Substantia nigra (tissue), 51 donors: ENCODE measurements at places on chromosomes 3 and 15.

DNA sequence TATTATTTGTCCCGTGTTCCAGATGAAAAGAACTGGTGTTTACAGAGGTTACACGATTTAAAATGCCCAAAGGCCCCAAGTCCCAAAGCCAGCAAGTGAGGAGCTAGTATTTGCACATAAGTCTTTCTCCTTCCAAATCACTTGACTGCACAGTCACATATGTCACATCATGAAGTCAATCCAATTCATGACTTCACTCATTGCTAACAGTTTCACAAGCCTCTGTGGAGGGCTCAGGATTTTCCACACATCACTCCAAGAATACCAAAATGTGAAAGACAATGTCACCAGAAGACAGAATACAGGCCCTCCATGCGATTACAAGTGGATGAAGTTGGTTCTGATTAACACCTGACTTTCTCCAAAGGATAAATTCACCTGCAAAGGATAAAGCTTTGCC is 283.1 kb upstream of the UBE2E2 start:
- no peak for DNase-seq

DNA sequence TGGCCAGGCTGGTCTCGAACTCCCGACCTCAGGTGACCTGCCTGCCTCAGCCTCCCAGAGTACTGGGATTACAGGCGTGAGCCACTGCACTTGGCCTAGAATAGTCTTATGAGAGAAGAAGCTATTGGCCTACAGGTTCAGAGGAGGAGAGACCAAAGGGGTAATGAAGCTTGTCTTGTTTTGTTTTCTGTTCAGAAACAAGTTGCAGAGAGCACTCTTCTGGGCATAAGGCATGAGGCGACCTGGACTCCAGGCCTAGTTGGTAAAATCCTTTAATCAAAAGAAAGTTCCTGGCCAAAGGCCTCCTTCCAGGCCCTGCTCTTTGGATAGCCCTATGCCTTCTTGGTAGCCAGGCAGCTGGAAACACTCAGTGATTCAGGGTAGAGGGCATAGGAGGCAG is 87.3 kb upstream of the SKOR1 start:
- DNase-seq: no peak

- no peak for DNase-seq
Observed at GRCh38 chr3:114103858-114104257, 47.3 kb downstream of the QTRT2 start.

DNA sequence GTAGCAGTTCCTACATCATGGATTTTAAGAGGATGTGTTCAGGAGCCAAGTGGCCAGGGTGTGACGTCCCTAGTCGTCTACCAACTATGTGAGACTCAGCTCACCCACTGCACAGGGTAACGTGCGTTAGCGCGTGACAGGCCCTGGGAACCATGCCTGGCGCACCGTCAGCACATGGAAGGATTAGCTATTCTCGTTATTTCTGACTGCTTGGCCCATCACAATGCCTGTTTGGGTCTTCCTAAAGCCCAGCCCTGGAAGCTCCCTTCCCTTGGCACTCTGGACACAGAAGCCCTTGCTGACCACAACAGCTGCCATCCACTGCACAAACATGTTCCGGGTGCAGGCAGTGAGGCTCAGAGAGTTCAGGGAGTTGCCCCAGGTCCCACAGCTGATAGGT is 91.0 kb upstream of the RPL32 start:
- no peak for DNase-seq

- no peak for DNase-seq
Observed at GRCh38 chr3:63900010-63900409, 12.2 kb downstream of the SCAANT1 start.

DNA sequence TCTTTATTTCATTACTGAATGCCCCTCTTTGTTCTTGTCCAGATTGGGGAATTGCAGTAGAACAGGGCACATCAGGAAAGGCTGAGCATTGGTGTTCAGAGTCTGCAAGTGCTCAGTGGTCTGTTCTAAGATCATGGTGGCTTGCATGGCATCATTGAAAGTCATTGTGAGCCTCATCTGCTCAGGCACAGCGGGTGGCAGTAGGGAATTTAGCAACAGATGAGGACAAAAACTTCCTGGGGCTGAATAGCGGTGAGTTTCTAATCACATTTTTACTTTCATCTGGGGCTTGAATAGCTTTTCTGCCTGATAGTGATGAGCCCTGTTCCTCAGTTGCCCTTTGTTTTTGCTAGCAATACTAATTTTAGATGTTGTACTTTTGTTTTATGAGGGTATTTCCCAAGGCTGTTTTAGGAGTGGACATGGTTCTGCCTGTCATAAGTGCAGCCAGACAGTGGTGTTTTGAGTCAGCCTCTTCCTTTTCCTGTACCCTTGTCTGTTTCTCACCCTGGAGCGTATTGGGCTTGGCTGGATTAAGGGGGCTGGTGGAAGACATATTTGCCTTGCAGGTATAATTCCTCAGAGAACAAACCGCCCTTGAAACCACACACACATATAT is 127.2 kb upstream of the IL12A start:
- no peak for DNase-seq

DNA sequence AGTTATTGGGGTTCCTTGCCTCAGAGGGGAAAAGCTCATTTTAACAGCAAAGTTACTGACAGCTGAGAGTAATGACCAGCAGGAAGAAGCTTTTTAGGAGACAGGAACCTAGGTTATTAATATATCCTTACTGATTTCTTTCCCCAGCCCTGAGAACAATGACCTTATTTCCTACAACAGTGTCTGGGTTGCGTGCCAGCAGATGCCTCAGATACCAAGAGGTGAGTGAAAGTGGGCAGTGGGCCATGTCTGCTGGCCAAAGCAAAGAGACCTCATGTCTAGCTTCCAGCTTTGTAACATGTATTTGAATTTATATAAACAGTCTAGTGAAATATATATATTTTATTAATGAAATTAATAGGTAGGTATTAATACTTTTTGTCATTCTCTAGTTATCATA is 5.0 kb downstream of the CCNDBP1 start:
- DNase-seq: no peak

DNA sequence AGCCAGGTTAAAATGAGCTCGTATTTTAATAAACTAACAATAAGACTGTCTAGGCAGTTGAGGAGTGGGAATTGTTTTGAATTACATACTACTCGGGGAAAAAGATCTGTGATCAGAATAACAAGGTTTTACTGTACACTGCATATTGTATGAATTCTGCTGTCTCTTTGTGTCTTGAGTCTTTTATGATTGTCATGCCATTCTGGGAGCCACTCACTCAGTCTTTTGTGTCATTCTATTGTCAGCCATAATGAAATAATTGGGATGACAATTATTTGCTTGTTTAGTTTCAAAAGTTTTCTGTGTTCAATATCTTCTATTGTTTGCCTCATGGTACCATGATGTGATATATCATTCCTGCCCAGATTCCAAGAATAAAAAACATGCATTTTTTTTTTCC is 339.6 kb upstream of the TBL1XR1 start:
- DNase-seq: no peak

GRCh38 chr3:13792512-13793371 is 87.1 kb downstream of the WNT7A start:
- DNase-seq: peak; percentile 33

GRCh38 chr3:152703245-152703890 is 131.6 kb upstream of the P2RY1 start:
- no peak for DNase-seq

GRCh38 chr15:100221471-100222348 is 120.1 kb downstream of the ADAMTS17 start:
- DNase-seq: no peak

GRCh38 chr15:57541805-57542504 is 49.7 kb upstream of the MYZAP start:
- DNase-seq: no peak

GRCh38 chr3:133249490-133249889 is 150.4 kb upstream of the BFSP2 start:
- DNase-seq: no peak

- no peak for DNase-seq
Observed at GRCh38 chr15:29925227-29926082, 103.2 kb upstream of the TJP1 start.

DNA sequence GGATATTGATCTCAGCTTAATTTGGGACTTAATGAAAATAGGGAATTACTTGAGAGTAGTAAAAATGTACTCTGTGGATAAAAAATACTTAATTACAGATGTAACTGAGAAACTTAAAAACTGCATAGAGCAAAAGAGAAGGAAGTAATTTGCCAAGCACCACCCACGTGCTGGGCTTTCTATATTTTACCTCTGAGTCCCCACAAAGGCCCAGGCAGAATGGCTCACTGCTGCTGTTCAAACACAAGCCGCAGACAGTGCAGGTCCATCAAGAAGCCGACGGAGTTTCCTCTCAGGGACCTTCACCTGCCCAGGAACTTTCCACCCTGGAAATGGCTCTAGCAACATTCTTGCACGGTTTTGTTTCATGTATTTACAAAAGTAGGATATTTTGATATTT is 77.2 kb upstream of the TRPM1 start:
- no peak for DNase-seq

DNA sequence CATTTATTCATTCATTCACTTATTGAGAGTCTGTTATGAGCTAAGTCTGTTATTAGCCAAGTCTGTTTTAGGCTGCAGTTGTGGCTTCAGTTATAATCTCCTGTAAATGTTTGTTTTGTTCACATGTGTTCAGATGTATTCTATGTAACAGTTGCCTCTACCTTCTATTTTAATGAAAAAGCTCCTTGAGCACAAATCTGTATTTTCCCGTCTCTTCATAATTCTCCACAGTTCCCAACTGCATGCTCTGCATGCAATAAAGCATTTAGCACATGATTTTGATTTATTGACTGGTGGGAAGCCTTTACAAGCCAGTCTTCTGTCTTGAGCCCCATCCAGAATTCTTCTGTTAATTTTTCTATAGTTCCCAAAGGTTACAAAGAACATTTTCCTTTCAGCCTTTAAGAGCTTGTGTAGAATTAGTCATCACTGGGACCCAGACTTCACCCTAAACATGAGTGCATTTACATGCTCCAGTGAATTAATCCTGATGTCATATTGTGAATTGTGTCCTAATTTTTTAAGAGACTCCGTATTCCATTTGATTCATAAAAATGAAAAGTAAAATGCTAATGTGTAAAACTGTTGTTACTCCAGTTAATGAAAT is 122.3 kb upstream of the NR2E3 start:
- no peak for DNase-seq

GRCh38 chr3:147813256-147813655 is 404.1 kb downstream of the ZIC1 start:
- DNase-seq: no peak

DNA sequence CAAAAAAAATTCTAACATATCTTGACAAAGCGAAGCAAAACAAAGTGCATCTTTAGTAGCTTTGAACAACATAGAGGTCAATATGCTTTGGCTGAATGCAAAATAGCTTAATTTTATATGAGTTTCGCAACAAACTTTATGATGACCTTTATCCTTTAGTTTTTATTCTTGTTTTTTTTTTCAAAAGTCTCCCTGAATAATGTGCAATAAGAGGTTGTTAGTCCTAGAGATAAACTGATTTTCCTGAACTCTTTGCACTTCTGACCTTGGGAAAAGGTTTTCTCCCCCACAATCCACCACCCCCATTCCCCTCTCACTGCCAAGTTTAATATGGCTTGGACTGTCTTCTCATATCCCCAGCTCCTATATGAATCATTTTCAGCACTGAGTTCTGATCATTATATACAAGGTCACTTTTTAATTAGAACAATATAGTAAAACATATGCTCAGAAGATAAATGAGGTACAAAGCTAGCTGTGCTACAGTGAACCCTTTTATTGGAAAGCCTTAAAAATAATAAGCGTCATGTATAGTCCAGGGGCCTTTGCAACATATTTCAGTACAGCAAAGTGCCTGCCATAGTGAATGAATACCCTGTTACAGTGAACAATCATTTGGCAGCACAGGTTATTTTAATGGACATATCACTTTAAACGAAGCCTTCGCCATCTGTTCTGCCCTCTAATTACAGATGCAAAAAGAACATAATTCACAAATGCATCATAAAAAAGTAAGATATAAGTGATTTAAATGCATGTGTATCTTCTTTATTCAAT is 496.3 kb upstream of the NR2F2 start:
- DNase-seq: no peak

GRCh38 chr3:160473978-160474377 is 24.4 kb upstream of the TRIM59 start:
- no peak for DNase-seq

- DNase-seq: no peak
Observed at GRCh38 chr3:65174713-65175112, 486.9 kb upstream of the ADAMTS9 start.

DNA sequence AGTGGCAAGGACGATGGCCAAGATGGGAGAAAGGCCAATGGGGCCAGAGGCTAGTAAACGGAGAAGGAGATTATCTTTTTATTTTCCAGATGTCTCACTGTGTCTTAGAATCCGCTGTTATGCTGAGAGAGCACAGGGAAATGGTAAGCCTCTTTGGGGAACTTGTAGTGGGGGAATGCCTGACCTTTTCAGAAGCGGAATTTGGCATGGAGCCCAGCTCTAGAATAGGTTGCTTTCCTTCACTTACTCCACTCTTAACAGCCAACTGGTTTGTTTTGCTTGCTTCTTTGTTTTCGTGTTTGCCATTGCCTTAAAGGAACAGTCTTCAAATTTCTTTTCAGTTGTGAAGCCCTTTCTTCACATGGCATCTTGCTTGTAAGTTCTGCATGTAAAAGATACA is 316.2 kb upstream of the THRB start:
- DNase-seq: no peak

DNA sequence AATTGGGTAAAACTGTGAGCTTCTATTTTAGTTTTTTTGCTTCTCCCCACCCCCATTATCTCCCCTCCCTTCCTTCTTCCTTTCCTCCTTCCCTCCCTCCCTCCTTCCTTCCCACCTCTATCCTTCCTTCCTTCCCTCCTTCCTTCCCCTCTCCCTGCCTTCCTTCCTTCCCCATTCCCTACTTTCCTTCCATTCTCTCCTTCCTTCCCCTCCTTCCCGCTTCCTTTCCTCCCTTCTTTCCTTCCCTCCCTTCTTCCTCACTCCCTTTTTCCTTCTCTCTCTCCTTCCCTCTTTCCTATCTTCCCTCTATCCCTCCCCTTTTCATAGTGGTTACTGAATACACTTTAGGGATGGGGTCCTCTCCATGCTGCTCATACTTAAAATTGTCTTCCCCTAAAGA is 40.4 kb upstream of the C3orf22 start:
- no peak for DNase-seq

DNA sequence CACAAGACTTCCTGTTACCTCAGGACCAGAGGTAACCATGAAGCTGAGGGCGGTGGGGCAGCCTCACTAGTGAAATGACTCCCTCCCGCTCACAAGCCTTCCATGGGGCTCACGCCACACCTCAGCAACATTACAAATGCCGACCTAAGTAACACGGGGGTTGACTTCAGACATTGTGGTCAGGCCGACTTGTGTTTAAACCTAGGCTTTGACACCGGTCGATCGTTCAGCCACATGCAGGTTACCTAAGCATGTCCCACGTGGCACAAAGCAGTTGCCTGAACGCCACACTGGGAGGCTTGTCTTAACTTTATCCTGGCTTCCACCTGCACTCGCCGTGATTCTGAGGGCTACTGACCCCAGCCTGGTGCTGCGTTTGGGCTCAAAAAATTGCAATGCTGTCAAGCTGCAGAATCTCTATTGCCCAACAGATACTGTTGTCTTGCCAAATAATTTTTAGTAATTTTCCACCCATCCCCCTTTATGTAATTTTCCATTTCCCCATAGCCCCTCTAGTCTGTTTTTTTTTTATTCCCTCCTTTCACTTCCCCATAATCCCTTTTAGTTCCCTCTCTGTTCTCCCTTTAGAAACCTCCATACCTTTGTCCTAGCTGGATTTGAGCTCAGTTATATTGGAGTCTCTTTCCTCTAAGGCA is 158.6 kb upstream of the RGMA start:
- no peak for DNase-seq
